HEK293T (cell line): ENCODE measurements at places on chromosomes 4 and X.

DNA sequence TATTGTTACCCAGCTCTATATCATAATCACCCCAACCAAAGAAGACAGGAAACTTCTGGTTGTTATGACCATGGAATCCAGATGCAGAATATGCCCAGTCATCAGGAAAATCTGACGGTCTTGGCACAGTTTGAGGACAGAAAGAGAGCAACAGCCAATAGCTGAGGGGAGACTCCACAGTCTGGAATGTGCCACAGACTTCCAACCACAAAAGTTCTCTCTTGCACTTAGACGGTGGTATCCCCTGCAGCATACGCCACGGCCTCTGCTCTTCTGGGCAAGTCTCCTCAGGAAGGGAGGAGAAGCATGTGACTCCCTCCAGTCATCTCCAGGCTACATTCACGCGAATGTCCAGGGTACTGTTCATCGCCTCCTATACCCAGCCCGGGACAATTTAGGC, 18.4 kb downstream of the ZNF827 start:
- no peak for DNase-seq

GRCh38 chr4:123579961-123580360, 183.4 kb downstream of the SPRY1 start:
- no peak for DNase-seq

GRCh38 chr4:109818268-109818667, 2.7 kb downstream of the GAR1 start:
- no peak for DNase-seq

DNA sequence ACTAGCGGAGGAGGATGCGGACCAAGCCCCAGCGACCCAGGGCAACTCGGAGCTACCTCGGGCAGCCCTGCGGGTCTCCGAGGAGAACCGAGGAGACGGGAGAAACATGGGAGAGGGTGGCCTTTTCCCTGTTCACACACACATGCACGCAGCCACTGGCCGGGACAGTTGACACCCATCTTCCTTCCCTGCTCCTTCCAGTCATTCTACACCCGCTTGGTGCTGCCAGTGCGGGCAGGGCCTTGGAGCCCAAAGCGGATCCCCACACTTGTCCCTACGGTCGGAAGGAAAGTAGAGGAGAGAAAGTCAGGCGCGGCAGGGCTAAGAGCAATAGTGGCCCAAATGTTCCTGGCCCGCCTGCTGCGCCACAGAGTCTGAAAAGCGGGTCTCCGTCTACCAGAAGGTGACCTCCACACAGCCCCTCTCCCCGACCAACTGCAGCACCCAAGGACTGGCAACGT, 1.1 kb upstream of the PPP3CA start:
- peak; percentile 44 for DNase-seq

DNA sequence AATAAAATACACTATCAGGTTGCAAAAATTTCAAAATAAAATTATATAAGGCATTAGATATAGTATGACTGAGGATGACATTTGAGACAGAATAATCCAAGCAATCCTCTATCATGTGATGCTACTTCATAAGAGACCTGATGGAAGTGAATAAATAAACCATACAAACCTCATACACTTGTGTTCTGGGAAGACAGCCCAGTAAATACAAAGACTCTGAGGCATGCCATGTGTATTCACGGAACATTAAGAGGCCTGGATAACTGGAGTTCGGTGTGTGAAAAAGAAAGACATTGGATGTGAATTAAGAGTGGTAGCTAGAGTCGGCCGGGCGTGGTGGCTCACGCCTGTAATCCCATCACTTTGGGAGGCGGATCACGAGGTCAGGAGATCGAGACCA, 364.2 kb downstream of the ADAM29 start:
- no peak for DNase-seq

GRCh38 chr4:154545689-154546088, 4.5 kb downstream of the PLRG1 start:
- no peak for DNase-seq

DNA sequence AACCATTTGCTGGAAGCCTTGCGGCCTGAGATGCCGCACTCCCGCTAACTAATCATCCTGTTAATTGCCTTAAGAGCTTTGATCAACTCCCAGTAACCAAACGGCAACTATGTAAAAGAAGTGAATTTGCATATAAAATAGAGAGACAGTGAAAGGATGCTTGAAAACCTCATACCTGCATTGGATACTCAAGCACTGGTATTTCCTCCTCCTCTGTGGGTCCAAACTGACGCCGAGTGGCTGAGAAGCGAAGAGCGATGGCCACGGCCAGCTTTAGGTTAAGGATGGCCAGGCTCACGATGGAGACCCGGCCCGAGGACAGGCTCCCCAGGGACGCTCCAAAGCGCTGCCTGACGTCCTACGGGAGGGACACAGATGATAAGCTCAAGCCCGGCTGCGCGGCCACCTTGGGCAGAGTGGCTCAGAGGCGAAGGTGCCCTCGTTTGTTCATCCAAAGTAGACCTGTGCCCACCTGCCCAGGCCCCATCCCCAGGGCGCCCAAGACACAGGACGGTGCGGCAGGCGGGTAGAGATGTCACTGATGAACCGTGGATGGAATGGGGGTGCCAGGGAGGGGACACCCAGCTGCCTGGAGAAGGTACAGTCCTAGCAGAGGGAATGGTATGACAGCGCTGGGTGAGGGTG, 43.6 kb downstream of the ACOX3 start:
- no peak for DNase-seq

- DNase-seq: no peak
These were observed 219.8 kb upstream of the GYPA start for GRCh38 chr4:144360146-144360793.

DNA sequence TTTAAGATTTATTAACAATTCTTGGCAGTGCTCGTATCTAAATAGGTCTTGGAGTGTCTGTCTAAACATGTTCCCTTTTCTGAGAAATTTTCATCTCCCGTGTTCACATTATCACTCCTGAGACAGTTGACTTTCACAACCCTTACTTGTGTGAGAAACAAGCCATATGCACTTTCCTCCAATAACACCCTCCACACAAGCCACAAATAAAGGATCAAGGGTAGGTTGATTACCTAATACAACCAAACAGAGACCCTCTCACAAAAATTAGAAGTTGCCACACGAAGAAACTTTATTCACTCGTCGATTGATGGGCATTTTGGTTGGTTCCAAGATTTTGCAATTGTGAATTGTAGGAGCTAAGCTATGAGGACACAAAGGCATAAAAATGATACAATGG, 763.9 kb downstream of the TRAM1L1 start:
- DNase-seq: no peak

- DNase-seq: no peak
These were observed 50.8 kb downstream of the LRP2BP start for GRCh38 chr4:185344743-185345538.

- no peak for DNase-seq
These were observed 18.3 kb downstream of the GAB1 start for GRCh38 chr4:143354990-143355389.

- DNase-seq: no peak
These were observed 40.7 kb upstream of the MBTPS2 start for GRCh38 chrX:21798677-21799219.

DNA sequence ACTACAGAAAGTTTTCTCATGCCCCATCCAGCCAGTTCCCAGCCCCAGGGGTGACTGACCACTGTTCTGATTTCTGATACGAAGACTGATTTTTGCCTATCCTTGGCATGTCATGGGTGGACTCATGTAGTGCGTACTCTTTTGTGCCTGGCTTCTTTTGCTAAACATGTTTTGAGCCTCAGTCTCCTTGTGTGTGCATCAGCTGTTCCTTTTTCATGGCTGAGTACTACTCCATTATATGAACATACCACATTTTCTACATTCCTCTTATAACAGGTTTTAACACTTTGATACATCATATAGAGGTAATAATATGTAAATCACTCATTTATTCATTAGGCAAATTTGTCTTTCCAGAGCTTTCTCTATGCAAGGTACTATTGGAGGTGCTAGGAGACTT, 126.7 kb downstream of the ANAPC4 start:
- no peak for DNase-seq

DNA sequence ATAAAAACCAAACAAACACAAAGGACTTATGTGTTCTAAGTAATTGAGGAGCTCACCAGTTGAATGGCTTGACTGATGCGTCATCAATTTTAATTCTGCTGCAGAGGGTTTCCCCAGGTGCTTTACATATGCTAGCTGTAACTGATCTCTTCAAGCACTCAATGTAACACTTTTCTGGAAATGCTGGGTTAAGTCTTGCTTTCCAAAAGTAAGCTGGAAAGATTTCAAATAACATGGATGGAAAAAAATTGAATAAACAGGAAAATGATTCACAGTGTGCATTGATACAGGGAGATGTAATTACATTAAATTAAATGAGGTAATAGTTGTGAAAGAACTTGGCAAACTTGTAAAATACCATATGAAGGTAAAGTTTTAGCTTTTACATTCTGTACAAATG, 186.7 kb upstream of the WDFY3 start:
- DNase-seq: no peak
